ENCODE measurements at places on chromosomes 2 and 18. TPM values are rescaled to one million over a fixed set of nuclear protein-coding genes. Genes with fewer than 3 reads are reported as not detected.
A peak's percentile ranks its signal among the peaks of the same experiment; 100 is the strongest.

DNA sequence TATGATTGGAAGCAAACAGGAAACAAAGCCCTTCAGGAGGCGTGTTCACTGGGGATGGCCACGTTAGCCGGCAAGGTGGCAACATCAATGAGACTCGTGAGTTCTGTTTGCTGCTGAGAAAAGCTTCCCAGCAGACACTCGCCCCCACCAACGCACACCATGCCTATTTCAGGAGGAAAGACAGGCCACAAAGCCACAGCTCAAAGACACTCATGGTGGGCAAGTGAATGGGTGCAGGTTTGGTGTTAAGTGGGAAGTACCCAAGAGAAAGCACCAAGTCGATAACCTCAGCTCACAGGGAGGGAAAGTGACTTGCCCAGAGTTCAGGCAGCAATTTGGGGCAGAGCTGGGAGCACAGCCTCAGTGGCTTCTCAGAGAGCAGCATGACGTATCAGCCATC lies 10.5 kb upstream of the MTERF4 start:
- no peak overlapping the region for H3K4me3 ChIP-seq
- H3K27ac ChIP-seq, result no peak overlapping the region
- no peaks in the 10 kb centered on the region for H3K27me3 ChIP-seq

The CDH2 gene
- 486 TPM for total RNA-seq

- H3K36me3 ChIP-seq, result no peaks in the 10 kb centered on the region
- no peak overlapping the region for H3K4me3 ChIP-seq
- no peak overlapping the region for H3K27ac ChIP-seq
- H3K4me1 ChIP-seq, result peaks cover 2% of the 10 kb centered on the region
- no peaks in the 10 kb centered on the region for H3K27me3 ChIP-seq
Measured at GRCh38 chr2:48147719-48148118, 241.4 kb upstream of the FBXO11 start.

- H3K27me3 ChIP-seq, result no peaks in the 10 kb centered on the region
- no peaks in the 10 kb centered on the region for H3K36me3 ChIP-seq
- no peaks in the 10 kb centered on the region for H3K4me1 ChIP-seq
- no peak overlapping the region for H3K27ac ChIP-seq
Measured at GRCh38 chr2:162934191-162934590, 95.6 kb upstream of the KCNH7 start.

GRCh38 chr2:225020168-225020849 lies 22.0 kb downstream of the DOCK10 start:
- DNase-seq, result no peak
- no peak overlapping the region for H3K27ac ChIP-seq
- H3K4me1 ChIP-seq, result no peaks in the 10 kb centered on the region

- peaks cover 66% of the 10 kb centered on the region for H3K36me3 ChIP-seq
- H3K4me1 ChIP-seq, result no peaks in the 10 kb centered on the region
- H3K27ac ChIP-seq, result no peak overlapping the region
Measured at GRCh38 chr2:241417626-241418025, 61.5 kb downstream of the FARP2 start.

GRCh38 chr2:189613077-189613636 lies 32.6 kb upstream of the SLC40A1 start:
- H3K4me3 ChIP-seq, result peak overlapping the region; percentile 7
- H3K27me3 ChIP-seq, result no peaks in the 10 kb centered on the region
- peaks cover 10% of the 10 kb centered on the region for H3K4me1 ChIP-seq
- no peaks in the 10 kb centered on the region for H3K36me3 ChIP-seq
- peak; percentile 63 for DNase-seq

- H3K36me3 ChIP-seq, result no peaks in the 10 kb centered on the region
- H3K27ac ChIP-seq, result no peak overlapping the region
- no peak for DNase-seq
- H3K4me1 ChIP-seq, result peaks cover 7% of the 10 kb centered on the region
- H3K27me3 ChIP-seq, result no peaks in the 10 kb centered on the region
Measured at GRCh38 chr2:232111551-232111950, 150.0 kb downstream of the DIS3L2 start.

The TRAPPC8 gene
- total RNA-seq, result 50.7 TPM

The LTBP1 gene
- total RNA-seq, result 31.8 TPM

The TCF23 gene
- not detected for total RNA-seq

The GALNT13 gene
- total RNA-seq, result 6.0 TPM

The ZNF385B gene
- total RNA-seq, result 18.1 TPM
